ENCODE measurements at places on chromosomes 1 and 21.

DNA sequence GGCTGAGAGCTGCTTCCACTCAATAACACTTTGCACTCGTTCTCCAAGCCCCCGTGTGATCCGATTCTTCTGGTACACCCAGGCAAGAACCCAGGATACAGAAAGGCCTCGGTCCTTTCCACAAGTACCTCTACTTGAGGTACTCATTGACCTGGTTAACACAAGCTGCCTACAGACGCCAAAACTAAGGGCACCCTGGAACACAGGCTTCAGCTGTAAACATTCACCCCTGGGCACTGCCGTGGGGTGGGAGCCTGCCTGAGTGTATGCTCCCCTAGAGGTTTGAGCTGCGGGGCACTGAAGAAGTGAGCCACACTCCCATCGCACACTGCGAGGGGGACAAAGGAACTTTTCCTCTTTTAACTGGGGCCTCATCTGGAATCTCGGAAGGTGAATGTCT is 30.5 kb downstream of the LRRC3 start:
- no peak for DNase-seq

- DNase-seq, result no peak
These were observed 450.0 kb downstream of the USP25 start for GRCh38 chr21:16179773-16180172.

DNA sequence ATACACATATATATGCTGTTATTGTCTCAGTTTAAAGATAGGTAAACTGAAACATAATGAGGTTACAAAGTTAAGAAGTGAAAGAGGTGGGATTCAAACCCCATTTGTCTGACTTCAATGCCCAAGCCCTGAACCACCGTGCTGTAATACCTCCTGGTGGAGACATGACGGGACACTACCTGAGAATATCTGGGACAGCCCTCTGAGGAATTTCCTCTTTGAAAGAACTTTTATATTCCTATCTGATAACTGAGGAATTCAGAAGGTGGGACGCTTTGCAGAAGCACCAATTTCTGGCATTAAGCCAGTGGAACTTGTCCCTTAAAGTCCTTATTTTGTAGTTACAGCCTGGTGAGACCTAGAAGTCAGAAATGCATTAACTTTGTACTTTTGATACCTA is 32.1 kb upstream of the FASLG start:
- no peak for DNase-seq

GRCh38 chr1:10652626-10653025 is 143.8 kb downstream of the CASZ1 start:
- no peak for DNase-seq

DNA sequence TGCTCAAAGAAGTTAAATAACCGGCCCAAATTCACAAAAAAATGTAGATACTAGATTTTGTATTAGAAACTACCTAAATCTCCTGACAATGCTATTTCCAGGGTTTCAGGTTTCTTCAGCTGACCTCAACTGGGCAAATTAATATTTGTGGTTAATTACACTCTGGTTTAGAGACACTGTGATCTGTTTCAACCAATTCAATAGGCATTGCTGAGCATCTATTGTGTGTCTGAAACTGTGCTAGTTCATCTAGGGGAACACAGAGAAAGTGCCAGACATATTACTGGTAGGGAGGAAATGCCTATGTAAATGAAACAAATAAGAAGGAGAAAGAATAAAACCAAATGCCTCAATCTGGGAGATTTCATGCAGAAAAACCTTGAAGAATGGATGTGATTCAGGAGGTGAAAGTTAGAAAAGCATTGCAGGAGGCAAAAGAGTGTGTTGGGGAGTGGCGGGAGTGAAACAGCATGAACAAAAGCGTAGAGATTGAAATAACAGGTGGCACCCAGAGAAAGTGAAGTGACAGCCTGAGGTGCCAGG is 51.3 kb upstream of the IVNS1ABP start:
- no peak for DNase-seq

DNA sequence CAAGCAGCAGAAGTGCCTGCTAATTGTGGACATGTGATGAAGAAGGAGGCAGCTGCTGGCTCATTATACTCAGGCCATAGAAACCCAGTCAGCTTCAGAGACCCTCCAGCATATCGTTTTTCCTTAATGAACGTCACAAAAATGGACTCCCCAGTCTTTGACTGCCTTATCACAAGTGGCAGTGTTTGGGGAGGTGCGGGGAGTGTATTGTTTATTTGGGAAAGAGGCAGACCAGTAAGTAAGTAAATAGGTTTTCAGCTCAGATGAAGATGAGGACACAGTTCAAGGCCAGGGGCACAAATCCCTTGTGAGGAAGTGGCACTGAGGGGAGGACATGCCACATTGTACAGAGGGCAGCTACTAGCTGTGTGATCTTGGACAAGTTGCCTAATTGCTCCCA is 43.5 kb upstream of the NRDC start:
- DNase-seq, result no peak

GRCh38 chr1:229437443-229437842 is 3.5 kb upstream of the ACTA1 start:
- DNase-seq, result no peak

GRCh38 chr1:181012203-181012745 is 10.4 kb downstream of the STX6 start:
- DNase-seq, result no peak

GRCh38 chr1:47201179-47201578 is 11.3 kb upstream of the PDZK1IP1 start:
- DNase-seq, result no peak

Data from CD4-positive, alpha-beta T cell treated with Interleukin-17A for 1 hour (primary cell).